Activated CD8-positive, alpha-beta memory T cell treated with anti-CD3 and anti-CD28 coated beads for 24 hours (primary cell): ENCODE measurements at places on chromosomes 12 and 14.

GRCh38 chr12:40209886-40210285 lies 14.9 kb upstream of the LRRK2 start:
- no peak for DNase-seq

- DNase-seq: no peak
These were observed 15.3 kb downstream of the VPS37B start for GRCh38 chr12:122880668-122881067.

DNA sequence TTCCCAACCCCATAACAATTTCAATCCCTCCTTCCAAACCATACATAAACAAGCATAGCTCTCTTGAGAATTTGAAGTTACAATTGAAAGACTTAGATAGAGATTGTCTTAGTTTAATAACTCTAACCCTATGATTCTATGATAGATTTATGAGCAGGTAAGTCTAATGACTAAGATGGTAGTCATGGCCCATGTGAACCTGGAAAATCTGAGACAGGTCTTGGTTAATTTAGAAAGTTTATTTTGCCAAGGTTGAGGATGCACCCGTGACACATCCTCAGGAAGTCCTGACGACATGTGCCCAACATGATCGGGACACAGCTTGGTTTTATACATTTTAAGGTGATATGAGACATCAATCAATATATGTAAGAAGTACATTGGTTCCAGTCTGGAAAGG lies 248.8 kb downstream of the KCNH5 start:
- DNase-seq: no peak

GRCh38 chr12:124411281-124411878 lies 116.5 kb downstream of the RFLNA start:
- no peak for DNase-seq

DNA sequence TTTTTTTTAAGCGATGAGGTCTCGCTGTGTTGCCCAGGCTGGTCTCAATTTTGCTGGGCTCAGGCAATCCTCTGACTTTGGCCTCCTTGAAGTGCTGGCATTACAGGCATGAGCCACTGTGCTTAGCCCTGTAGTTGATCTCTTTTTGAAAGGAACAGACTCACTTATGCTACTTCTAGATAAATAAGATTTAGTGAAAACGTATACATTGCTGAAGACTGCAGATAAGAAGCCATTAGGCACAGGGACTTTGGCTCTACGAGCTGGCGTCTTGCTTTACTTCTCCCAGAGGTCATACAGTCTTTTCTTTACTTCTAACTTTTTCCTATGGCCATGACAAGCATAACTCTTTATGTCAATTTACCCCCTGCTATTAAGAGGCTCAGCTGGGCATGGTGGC lies 9.4 kb downstream of the PTGR2 start:
- DNase-seq: no peak

DNA sequence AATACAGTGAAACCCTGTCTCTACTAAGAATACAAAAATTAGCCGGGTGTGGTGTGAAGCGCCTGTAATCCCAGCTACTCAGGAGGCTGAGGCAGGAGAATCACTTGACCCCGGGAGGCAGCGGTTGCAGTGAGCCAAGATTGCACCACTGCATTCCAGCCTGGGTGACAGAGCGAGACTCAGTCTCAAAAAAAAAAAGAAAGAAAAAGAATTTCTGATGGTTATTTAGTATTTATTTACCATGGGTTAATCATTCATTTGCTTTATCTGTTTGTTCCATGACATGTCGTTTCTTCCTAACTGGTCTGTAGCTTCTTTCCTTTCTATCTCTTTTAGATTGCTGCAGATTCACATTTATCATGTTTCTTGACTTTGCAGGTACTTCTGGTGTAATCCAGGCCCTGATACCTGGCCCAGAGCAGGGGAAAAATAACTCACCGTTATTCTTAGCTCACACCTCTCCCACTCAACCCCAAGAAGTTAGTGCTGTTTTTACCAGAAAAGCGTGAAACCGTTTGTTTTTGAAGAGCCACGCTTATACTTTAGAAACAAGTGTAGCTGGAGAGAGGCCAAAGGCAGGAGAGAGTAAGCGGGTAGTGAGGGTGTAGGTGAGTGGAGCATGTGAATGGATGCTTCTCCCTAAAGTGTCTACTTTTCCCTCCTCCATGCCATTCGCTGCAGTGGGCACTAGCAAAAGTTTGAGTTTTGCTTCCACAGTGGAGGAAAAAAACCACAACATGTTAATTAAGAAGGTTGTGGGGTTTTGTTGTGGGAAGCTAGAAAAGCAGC lies 45.4 kb downstream of the SRGAP1 start:
- no peak for DNase-seq

DNA sequence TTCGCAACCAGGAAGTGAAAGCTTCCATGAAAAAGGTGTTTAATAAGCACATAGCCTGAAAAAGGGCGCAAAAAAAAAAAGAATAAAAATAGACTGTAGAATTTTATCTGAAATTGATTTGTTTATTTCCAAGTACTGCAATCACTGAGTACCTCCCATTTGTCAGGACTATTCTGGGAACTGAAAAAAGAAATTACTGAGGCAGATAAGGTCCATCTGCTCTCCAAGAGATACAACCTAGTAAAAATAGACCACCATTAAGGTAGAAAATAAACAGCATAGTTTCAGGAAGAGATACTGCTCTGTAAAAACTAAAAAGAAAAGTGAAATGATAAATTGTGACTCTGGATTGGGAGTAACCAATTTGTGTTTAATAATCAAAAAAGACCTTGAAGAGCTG lies 24.7 kb downstream of the OR4N2 start:
- no peak for DNase-seq

GRCh38 chr12:92408072-92408900 lies 262.6 kb upstream of the BTG1 start:
- DNase-seq: peak; percentile 72

- DNase-seq: peak; percentile 24
These were observed 118.6 kb upstream of the RTL1 start for GRCh38 chr14:101022121-101022520.
